Retina (tissue), 1 donor: ENCODE measurements at places on chromosomes 3 and 15.

DNA sequence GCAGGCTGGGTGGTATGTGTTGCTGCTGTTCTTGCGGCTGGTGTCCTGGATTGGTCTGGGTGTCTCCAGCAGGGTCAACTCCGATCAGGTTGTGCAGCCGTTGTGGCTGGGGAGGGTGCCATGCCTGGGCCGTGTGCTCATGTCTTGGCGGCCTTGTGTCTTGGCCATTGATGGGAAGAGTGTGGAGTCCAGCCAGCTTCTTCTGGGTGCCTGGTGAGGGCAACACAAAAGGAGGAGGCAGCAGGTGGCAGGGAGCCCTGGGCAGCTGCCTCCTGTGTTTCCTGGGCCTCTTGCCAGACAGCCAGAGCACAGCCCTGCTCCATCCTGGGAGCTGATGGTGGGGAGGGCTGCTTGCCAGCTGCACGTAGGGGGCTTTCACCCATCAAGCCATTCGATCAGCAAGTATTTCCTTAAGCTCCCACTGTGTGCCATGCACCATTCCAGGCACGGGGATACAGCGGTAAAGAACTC, 4.3 kb downstream of the CHAC1 start:
- DNase-seq, result no peak

GRCh38 chr3:31114929-31115283, 220.4 kb upstream of the GADL1 start:
- DNase-seq, result no peak

GRCh38 chr3:107704477-107704876, 181.7 kb downstream of the BBX start:
- no peak for DNase-seq

DNA sequence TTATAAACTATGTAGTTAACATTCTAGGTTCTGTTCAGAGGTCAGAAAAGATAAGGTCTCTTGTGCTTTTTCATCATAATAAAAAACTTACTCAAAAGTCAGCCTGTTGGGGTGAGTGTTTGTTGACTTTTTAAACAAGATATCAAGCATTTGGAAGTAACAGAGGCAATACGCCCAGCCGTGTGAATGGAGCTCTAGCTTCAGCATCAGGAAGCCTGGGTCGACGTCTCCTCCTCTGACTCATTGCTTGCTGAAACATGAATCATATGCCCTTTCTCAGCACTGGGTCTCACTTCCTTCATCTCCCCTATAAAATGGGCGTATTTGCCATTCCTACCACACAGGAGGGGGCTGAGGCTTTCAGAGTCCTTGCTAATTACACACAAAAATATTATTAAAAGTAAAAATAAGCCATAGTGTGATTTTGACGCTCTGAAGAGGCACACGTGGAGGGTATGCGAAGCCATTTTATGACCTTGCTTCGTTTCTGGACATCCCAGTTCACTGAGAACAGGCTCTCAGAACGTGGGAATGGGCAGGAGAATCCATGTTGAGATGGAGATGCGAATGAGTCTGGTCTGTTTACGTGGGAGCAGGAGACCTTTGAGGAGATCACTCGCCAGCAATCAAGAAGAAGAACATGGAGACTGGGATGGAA, 220.8 kb upstream of the TPRG1 start:
- DNase-seq, result no peak

GRCh38 chr3:89467898-89468363, 360.5 kb downstream of the EPHA3 start:
- DNase-seq, result peak; percentile 34

DNA sequence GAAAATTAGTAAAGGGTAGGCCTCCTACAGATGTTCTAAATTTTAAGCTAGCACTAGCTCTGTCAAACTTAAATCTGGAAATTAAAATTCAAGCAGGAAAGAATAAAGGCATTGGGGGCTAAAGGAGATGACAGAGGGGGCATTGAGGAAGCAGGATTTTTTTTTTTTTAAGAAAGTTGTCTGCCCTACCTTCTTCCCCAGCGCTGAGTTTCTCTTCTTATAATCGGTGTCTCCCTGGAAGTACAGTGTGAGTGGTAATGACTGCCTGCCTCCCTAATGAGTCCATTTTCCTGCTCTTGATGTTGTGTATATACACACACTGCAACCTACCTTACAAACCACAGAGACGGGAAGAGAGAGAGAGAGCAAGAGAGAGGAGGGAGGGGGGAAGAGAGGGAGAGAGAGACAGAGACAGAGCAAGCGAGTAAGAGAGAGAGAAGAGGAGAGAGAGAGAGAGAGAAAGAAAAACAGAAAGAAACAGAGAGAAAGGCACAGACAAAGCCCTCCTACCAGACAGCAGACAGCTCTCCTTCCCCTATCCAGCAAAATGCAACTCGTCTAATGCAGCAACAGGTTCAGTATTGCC, 47.0 kb downstream of the ZBTB20 start:
- peak; percentile 63 for DNase-seq

GRCh38 chr15:60589728-60590127, 110.8 kb upstream of the ICE2 start:
- no peak for DNase-seq

DNA sequence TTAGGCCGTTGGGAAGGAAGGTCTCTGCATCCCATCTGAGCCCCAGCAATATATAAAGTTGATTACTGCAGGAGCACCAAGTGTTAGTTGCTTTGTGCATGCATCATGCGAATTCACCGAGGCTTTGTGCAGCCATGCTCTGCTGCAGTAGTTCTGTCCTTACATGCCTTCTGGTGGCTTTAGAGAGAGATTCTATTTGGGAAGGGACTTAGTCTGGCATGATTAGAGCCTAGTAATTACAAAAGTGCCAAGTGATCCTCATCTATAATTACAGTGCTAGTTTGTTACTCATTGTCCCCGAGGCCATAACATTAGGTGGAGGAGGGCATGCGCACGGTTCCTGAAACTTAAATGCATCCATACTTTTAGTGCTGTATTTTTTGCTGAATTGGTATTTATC, 353.6 kb downstream of the CNTN4 start:
- peak; percentile 33 for DNase-seq
